Dorsolateral prefrontal cortex (tissue), 122 donors: ENCODE measurements at places on chromosomes 2 and 18.

DNA sequence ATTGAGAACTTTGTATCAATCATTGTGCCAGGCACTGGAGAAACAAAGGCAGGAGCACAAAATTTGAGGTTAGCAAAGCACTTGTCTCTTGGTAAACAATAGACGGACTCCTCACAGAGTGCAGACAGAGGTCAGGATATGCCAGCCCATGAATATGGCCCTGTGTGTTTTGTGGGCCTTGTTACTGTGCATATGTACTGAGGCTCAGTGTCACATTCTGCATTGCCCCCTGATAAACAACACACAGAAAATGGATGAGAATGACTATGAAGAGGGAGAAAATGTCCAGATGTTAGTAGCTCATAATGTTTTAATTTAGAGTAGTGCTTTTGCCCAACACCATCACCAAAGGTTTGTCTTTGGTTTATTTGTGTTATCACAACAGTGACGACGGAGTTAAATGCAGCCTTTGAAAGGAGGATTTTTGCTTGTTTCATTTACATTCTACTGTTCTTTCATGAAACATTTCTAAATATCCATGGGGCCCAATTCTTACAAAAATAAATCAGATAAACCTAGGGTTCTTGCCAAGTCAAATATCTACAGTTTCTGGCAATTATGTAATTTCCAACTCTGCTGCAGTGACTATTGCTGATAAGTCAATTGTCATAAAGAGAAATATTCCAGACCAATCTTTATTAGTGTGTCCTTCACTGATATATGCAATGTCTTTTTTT, 14.6 kb upstream of the NT5C1B start:
- no peak for DNase-seq

DNA sequence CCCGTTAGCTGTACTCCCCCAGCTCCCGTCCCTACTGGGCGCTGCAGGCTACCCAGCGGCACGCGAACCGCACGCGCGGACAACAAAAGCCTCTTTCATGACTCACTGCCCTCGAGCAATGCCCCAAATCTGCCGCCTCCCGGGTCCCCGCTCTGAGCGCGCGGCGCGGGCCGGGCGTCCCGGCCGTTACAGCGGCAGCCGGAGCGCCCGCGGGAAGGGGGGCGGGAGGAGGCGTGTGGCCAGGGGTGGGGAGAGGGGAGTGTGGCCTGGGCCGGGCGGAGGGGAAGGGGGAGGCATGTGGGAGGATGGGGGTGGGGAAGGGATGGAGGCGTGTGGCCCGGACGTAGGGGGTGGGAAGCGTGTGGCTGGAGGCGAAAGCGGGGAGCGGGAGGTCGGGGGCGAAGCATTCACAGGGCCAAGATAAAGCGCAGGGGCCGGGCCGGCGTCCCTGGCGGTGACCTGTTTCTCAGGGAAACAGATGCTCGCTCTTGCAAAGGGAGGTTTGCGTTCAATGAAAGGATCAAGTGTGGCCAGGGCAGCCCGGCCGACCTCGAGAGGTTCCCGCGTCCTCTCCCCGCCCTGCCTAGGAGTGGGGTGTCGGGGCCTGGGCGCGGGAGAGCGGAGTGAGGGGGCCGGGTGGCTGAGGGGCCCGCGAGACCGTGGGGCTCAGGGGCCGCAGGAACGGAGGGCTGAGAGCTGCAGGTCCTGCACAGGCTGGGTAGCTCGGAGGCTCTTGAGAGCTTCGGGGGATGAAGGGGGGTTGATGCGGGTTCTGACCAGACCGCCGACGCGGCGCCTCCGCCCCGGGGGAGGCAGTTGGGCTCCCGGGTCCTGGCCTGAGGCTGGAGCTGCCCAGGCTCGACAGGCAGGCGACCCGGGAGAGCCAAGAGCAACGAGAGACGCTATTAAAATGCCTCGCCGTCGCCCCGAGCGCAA, 3.5 kb upstream of the NEUROD1 start:
- DNase-seq: no peak

GRCh38 chr2:75064691-75065396, 106.4 kb downstream of the POLE4 start:
- DNase-seq: peak; percentile 54

GRCh38 chr2:187943772-187944369, 347.8 kb upstream of the GULP1 start:
- DNase-seq: no peak

DNA sequence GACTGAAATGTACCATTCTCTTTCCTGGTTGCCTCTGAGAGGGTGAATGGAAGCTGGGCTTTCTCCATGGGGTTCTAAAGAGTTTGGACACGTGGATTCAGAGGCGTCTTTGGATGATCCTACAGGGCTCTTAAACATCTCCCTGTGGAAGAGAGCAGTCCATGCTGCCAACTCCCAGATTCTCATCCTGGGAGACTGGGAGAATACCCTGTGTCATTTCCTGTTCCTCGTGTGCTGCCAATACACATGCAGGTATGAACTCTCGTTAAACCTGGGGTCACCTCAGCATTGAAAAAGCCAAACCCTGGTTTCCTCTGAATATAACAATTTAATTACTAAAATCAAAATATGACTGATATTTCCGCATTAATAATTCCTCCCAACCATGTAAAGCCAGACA, 73.3 kb upstream of the NT5C1B start:
- DNase-seq: no peak

DNA sequence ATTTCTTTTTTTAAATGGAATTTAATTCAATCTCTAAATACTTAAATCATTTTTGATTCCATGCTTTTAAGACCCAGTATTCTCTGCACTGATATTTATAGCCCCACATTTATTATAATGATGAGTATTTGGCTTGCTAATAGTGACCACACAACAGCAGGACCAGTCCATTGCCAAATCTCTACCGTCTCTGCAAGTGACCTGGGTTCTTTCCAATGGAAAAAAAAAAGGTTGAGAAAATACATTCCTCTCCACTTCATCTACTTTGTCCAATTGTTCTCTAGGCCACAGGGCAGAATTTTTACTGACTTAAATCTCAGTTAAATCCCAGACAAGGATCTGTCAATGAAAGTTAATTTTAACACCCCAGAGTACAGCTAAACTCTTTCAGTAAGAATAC, 20.5 kb downstream of the GRB14 start:
- no peak for DNase-seq

GRCh38 chr2:68196120-68196716, 38.5 kb downstream of the PNO1 start:
- no peak for DNase-seq

DNA sequence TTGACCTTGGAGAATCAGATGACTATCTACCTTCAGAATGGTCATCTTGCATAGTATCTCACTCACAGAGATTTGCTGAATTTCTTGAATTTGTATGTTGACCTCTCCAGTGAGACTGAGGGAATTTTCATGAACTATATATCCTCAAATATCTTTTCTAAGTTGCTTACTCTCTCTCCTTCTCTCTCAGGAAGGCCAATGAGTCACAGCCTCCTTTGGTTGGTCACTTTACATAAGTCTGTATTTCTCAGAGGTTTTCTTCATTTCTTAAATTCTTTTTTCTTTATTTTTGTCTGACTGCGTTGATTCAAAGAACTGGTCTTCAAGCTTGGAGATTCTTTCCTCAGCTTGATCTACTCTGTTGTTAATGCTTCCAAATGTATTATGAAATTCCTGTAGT, 51.7 kb downstream of the VIT start:
- DNase-seq: no peak

DNA sequence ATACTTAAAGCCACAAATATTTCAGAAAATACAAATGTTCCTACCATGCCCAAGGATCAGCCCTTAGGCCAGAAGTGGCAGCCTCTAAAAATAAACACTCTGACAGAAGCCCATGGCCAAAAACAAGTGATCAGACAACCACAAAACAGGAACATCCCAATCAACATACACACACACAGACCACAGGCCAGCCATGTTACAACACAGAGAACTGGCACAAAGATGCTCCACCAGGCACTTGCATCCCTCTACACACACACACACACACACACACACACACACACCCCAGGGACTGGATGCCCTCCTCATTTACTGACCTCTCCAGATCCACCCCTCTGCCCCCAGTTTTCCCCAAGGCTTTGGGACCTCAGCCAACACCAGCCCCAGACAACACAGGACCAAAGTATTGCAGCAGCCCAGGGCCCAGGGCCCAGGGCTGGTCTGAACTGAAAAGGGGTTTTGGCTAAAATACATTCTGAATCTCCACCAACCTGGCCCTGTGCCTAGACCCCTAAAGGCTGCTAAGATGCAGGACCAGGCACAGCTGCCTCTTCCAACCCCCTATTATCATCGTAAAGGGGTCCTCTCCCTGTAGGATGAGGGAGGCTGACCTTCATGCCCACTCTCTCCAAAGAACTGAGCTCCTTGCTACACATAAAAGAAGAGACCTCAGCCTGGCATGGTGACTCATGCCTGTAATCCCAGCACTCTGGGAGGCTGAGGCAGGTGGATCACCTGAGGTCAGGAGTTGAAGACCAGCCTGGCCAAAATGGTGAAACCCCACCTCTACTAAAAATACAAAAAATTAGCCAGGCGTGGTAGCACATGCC, 151.4 kb downstream of the TNS1 start:
- no peak for DNase-seq

- DNase-seq: no peak
Observed at GRCh38 chr18:61824733-61825363, 68.0 kb downstream of the RNF152 start.

DNA sequence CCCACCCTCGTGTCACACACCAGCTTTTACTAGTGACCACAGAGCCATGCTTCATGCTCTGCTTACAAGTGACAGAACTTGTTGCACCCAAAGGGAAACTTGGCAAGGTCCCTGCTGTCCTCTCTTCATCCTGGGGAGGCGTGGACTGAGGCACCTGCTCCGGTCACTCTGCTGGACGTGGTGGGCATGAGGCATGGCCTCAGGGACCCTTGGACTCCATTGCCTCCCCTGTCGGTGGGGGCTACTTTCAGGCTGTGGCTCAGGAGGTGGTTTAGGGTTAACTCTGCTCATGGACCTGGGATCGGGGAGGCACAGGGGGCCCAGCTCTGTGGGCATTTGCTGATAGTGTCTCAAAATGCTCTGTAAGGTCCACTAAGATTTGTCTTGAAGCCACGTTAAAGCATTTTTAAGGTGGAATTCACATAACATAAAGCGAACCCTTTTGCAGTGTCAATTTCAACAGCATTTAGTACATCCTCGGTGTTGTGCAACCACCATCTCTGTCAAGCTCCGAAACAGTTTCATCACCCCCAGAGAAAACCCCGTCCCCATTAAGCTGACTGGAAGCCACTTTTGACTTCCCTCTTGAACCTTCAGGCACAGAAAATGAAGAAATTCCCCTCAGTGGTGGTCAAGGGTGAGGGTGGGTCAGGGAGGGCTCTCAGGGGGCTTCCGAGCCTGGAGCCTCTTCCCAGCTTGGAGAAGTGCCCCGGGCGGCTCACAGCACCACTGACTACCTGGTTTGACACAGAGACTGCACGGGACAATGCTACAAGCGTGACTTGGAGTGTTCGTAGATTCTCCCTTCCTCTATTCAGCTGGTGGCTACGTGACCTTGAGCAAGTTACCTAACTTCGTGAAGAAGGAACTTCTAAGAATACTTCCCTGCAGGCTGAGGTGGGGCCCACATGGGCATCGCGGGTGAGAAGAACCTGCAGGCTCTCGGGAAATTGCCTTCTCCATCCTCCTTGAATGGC, 100.0 kb upstream of the HDAC4 start:
- DNase-seq: no peak

GRCh38 chr2:232980683-232981082, 32.4 kb downstream of the NGEF start:
- no peak for DNase-seq

DNA sequence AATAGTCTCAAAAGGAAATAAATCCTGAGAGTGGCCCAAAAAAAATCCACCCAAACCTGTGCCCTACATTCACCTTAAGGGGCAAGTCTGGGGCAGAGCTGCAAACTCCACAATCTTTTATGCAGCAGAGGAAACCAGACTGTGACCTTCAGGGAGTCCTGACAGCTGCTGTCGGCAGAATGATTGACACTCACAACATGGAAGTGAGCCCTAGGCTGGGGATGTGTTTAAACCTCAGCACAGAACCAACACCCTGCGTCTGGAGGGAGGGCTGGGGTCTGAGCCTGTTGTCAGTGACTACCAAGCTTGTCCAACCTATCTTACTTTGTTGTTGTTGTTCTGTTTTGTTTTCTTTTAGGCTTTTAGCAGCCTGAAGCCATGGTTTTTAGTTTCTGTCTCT, 39.6 kb downstream of the CRACDL start:
- DNase-seq: no peak

DNA sequence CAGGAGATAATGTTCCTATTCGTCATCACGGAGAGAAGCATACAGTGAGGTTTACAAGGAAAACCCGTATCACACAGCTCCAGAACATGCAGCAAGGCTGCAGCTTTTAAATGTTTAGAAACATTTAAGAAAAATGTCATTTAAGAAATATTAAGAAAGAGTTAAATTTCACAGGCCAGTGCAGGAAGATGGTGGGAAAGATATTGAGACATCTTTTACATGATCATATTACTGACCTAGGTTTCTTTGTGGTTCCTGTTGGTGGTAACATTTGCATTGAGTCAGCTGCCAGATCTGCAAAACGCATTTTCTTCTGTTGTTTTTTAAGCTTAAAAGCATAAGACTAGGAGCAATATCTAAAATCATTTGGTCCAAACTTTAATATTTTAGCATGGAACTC, 44.9 kb downstream of the CPO start:
- no peak for DNase-seq

- DNase-seq: no peak
Observed at GRCh38 chr2:177393203-177393755, 706 bp downstream of the AGPS start.

- no peak for DNase-seq
Observed at GRCh38 chr2:18273205-18273604, 287.2 kb downstream of the RDH14 start.

DNA sequence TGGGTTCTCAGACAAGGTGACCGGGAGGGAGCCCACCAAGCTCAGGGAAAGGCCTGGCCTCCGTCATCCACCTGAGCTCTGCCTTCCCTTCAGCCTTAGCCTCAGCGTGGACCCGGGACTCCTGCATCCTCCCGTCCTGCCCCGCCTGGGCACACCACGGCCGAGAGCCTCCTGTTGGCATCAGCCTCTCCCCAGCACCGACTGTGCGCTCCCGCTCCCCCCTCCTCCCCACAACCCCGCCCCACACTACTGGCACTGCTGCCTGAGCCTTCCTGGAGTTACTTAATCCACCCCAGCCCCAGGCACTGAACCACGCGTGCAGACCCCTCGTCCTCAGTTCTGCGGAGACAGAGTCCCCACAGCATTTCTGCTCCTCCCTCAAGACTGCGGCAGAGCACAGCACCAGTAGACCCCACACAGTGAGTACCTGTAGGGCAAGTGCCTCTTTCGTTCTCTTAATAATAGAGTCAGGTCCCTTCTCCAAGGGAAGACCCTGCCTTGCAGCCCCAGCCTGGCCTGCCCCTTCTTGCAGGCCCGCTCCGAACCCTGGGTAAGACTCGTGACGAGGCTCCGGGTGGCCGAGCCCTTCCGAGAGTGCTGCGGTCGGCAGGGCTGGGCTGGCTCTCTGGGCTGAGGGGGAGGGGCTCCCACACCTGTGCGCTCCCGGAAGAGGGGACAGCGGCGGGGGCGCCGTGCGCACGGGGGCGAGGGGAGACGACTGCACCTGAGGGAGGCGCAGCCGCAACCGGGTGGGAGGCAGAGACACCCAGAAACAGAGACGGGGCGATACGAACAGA, at the start of gene AMER3:
Gene AMER3 (plus strand): TSS at position 285 of the 797 bp plus-strand sequence. CDS start 6,533 bp downstream, outside the sequence.
- peak; percentile 73 for DNase-seq

GRCh38 chr2:109176928-109177327, 47.9 kb downstream of the SH3RF3 start:
- DNase-seq: no peak

GRCh38 chr2:8441986-8442385, 239.9 kb upstream of the ID2 start:
- DNase-seq: no peak

GRCh38 chr2:64192125-64192479, 47.9 kb upstream of the PELI1 start:
- DNase-seq: no peak

- DNase-seq: no peak
Observed at GRCh38 chr2:109133746-109134145, 4.7 kb downstream of the SH3RF3 start.
